HuH-7 (cell line): ENCODE measurements at places on chromosomes 7 and 10.

DNA sequence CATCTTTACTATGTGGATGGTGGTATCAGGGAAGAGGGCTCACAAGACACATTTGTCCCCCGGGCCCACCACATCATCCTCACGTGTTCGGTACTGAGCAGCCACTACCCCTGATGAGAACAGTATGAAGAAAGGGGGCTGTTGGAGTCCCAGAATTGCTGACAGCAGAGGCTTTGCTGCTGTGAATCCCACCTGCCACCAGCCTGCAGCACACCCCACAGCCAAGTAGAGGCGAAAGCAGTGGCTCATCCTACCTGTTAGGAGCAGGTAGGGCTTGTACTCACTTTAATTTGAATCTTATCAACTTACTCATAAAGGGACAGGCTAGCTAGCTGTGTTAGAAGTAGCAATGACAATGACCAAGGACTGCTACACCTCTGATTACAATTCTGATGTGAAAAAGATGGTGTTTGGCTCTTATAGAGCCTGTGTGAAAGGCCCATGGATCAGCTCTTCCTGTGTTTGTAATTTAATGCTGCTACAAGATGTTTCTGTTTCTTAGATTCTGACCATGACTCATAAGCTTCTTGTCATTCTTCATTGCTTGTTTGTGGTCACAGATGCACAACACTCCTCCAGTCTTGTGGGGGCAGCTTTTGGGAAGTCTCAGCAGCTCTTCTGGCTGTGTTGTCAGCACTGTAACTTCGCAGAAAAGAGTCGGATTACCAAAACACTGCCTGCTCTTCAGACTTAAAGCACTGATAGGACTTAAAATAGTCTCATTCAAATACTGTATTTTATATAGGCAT is 9.1 kb upstream of the CSGALNACT2 start:
- DNase-seq, result no peak

GRCh38 chr10:79933961-79934360 is 14.9 kb downstream of the SFTPD start:
- no peak for DNase-seq

DNA sequence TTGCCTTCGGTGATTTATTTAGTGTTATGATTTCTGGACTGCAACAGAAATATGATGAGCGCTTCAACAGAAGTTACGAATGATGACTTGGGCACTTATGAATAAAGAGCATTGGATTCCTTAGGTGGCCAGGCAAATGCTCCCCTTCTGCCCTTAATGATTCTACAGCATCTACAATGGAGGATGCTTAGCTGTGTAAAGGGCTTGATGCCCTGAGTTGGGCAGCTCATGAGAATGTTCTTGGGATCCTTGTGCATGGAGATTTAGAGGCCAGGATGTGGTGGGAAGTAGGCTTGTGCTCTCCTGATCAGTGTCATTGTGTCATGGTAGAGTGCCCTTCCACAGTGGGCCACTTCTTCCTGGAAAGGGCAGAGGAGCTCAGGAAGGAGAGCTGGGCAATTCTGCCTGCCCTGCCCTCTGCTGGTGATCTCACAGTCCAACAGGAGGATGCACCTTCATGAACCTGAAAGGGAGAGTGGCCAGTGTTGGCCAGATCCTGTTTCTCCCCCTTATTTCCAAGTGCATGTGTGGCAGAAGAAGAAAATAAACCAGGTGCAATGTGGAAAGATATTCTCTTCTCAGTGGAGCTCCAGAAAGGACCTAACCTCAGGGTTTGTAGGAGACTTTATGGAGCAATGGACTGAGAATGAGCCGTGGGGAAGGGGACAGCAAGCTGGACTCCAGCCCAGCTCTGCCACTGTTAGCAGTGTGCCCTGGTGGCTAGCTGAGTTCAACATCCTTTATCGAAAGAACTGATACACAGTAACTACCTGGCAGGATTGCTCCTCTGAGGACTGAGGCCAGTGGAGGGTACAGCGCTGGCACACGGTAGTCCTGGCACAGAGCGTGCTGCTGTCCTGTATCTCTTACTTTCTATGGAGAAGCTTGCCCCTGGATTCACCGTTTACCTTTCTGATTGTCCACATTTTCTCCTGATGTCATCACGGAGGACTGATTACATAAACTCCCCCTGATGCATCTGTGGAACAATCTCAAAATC is 182.9 kb downstream of the BMPER start:
- peak; percentile 55 for DNase-seq

DNA sequence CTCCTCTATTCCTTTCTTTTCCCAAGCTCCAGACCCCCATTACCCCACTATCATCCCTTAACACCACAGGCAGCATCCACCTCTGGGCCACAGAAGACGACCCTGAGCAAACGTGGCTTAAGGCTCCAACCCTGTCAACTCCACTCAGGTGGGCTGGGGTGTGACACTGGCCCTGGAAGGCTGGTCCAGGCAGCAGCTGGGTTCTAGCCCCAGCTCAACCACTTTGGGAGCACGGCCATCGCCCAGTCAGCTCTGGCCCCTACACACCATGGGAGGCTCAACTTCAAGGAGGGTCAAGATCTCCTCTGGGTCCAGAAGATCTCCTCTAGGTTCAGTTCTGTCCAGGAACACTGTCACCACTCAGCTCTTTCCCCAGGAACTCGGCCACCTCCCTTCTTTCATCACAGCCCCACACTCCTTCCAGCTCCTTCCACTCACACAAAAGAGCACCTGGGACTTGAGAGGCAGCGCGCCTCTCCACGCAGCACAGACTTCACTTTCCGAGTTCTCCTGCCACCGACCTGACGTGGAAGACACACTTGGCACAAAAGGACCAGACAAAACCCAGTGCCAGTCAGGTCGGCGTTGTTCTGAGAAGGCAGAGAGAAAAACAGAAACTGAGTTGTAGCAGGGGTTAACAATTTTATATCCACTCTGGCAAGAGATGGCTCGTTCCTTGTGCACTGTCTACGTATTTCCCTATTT is 84.1 kb downstream of the CTBP2 start:
- DNase-seq, result no peak

DNA sequence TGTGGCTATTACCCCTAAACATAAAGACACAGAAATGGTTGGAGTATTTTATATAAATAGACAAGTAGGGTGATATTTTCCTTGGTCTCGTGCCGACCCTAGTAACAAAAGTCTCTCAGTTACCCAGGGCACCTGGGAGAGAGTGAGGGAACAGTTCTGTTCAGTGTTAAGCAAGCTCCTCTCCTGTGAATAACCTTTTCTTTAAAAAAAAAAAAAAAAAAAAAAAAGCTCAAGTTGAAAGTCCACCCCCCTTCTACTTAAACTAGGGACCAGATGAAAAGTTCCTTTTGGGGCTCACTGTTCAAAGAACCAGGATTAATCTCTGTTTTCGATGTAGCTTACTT is 636.9 kb upstream of the GALNT17 start:
- DNase-seq, result no peak

- DNase-seq, result no peak
Measured at GRCh38 chr10:47038881-47039561, 127.8 kb downstream of the PTPN20 start.

DNA sequence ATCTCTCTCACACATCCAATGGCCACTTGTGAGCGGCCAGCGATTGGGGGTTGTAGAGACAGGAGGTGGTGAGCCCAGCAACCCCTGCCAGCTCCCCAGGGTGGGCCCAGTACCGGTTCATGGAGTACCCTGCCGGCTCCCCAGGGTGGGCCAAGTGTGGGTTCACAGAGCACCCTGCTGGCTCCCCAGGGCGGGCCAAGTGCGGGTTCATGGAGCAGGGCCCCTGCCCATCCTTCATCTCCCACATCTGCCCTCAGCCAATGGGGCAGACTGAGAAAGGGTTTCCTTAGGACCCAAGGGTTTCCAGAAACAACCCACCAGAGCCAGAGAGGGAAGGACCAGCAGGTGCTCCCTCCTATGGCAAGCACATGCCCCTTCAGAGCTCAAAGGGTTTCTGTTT is 21.4 kb upstream of the SLIT1 start:
- no peak for DNase-seq

GRCh38 chr10:370449-370825 is 235.2 kb downstream of the ZMYND11 start:
- no peak for DNase-seq

DNA sequence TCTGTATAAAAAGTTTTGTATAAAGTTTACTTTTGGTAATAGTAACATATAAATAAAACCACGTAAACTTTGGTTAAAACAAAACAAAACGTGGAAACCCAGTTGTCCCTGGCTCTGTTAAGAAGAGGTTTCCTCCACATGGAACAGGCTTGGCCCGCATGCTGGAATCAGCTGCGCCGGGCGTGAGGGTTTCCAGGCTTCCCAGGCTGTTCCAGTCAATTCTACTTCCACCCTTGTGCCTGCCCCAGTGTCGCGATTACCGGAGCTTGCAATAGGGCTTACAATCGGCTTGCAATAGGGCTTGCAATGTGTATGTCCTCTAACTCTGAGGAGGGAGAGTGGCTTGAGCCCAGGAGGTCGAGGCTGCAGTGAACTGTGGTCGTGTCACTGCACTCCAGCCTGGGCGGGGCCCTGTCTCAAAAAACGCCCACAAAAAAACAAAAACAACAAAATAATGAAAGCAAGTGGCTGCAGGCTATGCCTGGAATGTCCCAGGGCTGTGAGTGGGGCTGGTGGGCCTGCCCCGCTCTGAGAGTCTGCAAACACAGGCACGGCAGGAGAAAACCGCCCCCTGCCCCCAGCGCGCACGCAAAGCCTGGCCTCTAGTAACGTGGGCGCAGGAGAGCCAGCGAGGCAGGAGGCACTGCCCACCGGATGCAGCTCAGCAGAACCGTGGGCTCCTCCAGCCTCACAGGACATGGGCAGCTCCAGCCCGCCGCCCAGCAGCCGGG is 16.3 kb downstream of the CYP2W1 start:
- no peak for DNase-seq

DNA sequence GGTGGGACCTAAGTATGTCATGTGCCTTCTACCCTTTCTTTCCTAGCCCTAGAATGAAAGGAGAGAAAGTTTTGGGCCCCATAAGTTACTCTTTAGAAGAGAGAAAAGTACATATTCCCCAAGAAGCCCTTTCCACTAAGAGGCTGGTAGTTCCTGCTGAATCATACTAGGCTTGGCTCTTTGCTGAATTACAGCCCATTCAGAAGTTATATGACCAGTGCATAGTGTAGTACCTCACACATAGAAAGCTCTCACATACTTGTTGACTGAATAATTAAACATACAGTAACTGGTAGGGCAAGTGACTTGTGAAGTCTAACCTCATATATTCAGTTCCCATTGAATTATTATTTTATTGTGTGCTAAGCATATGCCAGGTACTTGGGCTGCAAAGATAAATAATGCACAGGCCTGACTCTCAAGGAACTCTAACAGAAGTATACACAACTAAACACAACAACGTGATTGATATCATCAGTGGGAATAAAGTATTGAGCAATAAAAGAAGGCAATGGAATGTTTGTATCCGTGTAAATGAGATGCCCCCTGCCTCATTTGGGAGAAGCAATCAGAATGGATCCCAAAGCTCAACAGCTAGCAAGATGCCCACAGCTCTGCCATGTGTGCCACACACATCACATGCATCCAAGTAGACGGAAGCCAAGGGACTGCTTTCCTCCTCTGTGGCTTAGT is 38.9 kb upstream of the UBN2 start:
- no peak for DNase-seq

DNA sequence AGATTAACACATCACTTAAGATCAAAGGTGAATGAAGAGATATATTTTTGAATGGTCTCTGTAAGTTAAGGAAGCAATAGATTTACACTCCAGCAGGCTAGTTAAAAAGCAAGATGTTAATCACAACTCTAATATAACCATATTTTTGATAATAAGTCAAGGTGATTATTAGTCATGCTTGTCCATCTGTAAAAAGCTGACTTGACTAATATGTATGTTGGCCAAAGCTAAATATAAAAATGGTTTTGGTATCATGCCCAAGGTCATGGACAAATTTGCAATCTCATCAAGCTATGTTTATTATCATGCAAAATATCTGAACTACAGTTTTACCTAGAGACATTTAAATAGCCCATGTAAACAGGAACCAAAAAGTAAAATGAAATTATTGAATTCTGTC is 102.6 kb upstream of the CSTF2T start:
- DNase-seq, result no peak

DNA sequence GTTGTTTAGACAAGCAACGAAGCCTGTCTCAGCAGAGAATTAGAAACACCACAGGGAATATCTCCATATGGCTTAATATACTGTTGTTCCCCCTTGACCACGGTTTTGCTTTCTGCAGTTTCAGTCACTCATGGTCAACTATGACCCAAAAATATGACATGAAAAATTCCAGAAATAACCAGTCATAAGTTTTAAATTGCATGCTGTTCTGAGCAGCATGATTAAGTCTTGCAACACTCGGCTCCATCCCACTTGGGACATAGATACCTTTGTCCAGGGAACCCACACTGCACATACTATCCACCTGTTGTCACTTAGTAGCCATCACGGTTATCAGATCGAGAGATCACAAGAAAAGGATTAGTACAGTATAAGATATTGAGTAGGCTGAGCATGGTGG is 60.7 kb upstream of the FOXK1 start:
- no peak for DNase-seq

GRCh38 chr10:84493951-84494848 is 165.8 kb downstream of the CCSER2 start:
- no peak for DNase-seq

- DNase-seq, result no peak
Measured at GRCh38 chr7:83366629-83367028, 203.9 kb upstream of the PCLO start.

- DNase-seq, result no peak
Measured at GRCh38 chr10:118966076-118966849, 63.3 kb upstream of the NANOS1 start.

GRCh38 chr7:35900651-35901050 is 99.8 kb downstream of the SEPTIN7 start:
- no peak for DNase-seq
